MV-4-11 (cell line): ENCODE measurements at places on chromosomes 13 and 19.

DNA sequence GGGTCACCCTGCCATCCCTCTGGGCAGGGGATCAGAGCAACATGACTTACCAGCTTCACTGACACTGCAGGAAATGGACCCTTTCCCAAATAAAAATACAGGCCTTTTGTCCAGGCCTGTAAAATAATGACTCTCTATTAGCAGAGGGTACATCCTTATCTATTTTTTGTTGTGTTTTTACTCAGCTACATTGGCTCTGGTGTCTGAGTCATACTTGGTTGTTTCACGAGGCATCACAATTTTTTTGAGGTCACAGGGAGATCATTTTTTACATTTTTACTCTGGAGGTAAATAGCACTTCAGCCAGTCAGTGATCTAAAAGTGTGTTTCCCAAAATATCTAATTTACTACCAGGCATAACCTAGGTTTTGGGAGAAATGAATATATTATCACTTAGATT lies 6.9 kb upstream of the HTR2A start:
- no peak for DNase-seq

GRCh38 chr13:43368003-43368402 lies 344.6 kb downstream of the DNAJC15 start:
- DNase-seq = no peak

GRCh38 chr13:106636492-106636891 lies 68.6 kb upstream of the ARGLU1 start:
- DNase-seq = no peak

DNA sequence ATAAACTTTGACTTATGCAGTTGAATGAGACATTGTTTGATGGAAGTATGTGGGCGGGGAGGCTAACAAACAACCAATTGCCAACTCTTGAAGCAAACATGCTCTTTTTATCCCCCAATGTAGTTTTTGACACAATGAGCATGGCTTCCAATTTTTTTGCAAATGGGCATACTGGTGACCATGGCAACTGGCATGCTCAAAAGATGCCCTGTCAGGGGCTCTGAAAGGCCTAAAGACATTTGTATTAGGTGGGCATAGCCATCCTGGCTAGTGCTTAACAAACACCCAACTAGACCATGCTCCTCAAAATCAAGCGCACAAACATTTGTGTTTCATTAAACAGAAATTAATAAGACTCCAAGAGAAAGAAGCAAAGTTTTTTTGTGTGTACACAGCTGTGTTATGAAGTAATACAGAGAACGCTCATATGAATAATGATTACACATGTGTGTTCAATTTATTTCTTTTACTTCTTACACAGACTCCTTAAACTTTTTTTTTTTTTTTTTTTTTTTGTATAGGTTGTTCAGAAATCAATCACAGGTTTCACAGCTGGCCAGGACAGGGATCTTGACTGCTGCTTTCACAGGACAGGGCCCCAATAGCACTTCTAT lies 95.6 kb downstream of the DLEU7 start:
- no peak for DNase-seq

GRCh38 chr13:52922961-52923360 lies 74.5 kb upstream of the PCDH8 start:
- DNase-seq = no peak

DNA sequence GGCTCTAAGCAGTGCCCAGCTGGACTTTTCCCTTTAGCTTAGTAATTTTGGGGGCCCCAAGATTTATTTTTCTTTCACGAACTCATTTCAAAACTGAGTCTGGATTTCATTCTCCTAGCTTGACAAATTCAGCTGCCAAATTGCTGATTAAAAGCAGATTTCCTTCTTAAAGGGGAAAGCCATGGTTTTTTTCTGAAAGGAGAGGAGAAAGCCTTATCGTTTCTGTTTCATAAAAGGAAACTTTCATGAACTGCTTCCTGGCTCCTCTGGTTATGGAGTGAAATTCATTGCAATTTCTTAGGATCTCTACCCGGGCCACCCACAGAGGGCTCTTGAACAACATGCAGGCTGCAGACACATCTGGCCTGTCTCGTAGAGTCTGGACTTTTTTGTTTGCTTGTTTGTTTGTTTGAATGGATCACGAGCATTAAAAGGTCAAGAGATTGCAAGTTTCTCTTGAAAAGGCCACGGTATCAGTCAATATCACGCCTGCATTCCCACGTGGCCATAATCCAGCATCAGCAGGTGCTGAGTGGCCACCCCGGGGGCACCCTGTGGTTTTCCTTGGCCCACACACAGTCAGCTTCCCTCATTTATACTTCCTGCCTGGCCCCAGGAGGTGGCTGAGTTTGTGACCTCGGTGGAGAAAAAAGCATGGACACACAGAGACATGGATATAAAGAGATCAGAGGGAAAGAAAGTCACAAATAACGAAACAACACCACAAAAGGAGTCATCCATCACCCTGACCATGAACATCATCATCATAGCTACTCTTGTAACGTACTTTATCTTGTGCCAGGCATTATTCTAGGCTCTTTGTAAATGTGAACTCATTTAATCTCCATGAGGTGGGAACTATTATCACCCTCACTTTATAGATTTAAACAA lies 10.5 kb upstream of the KLK4 start:
- no peak for DNase-seq

- DNase-seq = peak; percentile 84
Measured at GRCh38 chr13:99303863-99304521, 3.2 kb downstream of the GPR183 start.

DNA sequence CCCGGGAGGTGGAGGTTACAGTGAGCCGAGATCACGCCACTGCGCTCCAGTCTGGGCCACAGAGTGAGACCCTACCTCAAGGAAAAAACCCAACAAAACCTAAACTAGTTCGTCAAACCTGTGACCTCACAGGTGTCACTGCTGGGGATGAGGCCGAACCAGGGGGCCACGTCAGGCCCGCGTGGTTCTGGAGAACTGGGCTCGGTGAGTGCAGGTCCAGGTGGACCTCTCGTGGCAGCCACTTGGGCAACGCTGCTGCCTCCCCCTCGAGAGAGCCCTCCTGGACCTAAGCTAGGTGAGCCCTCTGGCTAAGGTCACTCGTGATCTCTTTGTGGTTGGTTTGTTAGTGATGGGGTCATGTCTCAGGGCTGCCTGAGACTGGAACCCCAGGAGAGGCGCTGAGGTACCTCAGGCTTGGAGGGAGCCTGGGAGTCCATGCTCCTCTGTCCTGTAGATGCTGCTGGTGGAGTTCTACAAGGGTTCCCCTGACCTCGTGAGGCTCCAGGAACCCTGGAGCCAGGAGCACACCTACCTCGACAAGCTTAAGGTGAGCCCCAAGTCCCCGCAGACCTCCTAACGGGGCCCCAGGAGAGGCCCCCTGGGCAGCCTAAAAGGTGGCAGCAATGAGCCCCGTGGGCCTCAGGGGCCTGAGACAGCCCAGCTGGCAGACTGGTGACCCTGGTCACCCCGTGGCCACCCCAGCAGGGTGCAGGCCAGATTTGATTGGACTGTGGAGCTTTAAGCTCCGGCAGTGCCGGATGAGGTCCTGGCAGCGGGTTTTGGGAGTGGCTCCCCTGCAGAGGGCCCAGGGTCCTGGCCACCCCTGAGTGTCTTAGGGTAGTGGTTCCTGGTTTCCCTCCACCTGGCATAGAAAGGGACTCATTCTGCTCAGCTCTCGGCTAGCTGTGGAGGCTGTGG lies 15.6 kb downstream of the MPND start:
- no peak for DNase-seq

- DNase-seq = no peak
Measured at GRCh38 chr13:37493775-37494174, 104.8 kb downstream of the POSTN start.

GRCh38 chr19:43751466-43752220 lies 3.1 kb downstream of the SMG9 start:
- DNase-seq = no peak

- peak; percentile 96 for DNase-seq
Measured at GRCh38 chr19:18128044-18128443, 24.9 kb upstream of the PIK3R2 start.

DNA sequence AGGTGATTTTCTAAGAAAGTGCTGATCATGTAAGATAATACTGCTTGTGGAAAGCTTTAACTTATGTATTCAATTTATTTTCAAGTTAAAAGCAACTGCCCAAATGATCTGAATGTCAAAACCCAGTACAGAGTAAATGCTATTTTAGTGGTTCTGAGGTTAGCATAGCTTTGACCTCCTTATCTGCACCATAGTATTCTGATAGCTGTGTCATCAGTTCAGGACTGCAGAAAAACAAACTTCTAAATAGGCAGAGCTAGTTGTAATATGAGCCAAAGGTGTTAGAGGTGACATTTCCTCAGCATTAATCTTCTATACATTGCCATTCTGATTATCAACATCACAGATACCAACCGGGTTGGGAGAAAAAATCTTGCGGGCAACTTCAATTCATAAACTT lies 758.7 kb downstream of the SLITRK5 start:
- no peak for DNase-seq

- DNase-seq = no peak
Measured at GRCh38 chr13:99007414-99007986, 29.6 kb upstream of the DOCK9 start.

DNA sequence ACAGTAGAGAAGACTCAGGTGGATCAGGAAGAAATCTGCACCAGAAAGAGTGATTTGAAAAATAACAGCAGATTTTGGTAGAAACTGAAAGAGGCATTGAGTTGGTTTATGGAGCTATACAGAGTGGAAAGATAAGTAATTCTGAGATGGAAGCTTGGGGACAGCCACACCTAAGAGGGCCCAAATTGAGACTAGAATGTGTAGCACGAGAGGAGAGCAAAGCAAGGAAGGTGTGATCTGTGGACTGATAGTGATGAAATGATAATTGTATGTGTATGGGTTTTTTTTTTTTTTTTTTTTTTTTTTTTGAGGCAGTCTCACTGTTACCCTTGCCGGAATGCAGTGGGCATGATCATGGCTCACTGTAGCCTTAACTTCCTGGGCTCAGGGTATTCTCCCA lies 16.3 kb downstream of the SAE1 start:
- no peak for DNase-seq

- peak; percentile 8 for DNase-seq
Measured at GRCh38 chr13:29845440-29846056, 4.9 kb downstream of the UBL3 start.

GRCh38 chr13:51269039-51269438 lies 46.8 kb downstream of the FAM124A start:
- DNase-seq = no peak

DNA sequence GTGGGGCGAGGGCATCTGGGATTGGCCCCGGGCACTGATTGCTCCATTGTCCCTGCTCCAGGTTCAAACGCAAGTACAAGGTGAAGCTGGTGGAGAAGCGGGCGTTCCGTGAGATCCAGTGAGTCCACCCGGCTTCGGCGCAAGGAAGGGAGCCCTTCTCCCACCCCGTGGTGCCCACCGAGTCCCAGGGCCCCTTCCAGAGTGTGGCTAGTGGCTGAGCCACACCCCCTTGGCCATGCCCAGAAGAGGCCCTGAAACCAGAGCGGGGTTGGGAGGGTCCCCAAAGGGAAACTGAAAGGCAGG lies 11.2 kb downstream of the NOP53 start:
- no peak for DNase-seq
